ENCODE measurements at places on chromosomes 2 and 18.

- DNase-seq = no peak
Measured at GRCh38 chr2:148102641-148103040, 81.8 kb downstream of the MBD5 start.

GRCh38 chr2:129490641-129491040 lies 488.8 kb upstream of the RAB6C start:
- no peak for DNase-seq

DNA sequence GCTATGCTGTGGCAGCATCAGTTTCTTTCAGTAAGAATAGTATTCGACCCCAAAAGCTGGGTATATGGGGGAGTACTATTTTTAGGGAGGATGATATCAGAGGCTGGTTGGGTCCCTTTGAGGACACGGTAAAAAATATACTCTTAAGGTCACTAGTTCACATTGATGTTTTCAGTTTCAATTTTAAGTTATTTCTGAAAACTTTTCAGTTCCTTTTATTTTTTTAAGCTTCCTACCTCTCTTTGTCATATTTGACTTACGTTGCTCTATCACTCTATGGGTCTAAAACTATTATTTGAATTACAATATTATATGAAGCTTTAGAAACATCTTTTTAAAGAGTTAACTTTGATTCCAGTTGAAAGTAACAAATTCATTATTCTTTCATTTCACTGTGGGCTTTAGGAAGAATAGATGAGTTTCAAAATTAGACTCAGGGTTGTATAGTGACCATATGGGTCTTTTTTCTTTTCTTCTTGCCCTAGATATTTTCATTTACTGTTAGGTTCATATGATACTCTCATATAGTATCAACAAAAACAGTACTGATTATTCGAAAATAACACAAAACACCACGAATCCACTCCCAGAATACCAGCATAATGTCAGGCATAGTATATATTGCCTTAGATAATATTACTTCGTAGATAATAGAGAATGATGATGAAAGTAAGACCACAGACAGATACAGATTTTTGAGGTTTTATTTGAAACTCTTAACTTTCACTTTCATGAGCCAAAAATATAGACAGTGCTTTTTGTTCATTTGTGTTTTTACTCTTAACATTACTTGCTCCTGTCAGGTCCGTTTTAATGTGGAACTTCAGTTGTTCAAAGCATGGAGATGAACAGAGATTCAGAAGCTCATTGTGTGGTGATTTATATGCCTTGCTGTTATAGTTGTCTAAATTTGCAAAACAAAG lies 9.8 kb downstream of the RMDN2 start:
- DNase-seq = no peak

GRCh38 chr2:129237966-129238725 lies 741.3 kb upstream of the RAB6C start:
- DNase-seq = no peak

DNA sequence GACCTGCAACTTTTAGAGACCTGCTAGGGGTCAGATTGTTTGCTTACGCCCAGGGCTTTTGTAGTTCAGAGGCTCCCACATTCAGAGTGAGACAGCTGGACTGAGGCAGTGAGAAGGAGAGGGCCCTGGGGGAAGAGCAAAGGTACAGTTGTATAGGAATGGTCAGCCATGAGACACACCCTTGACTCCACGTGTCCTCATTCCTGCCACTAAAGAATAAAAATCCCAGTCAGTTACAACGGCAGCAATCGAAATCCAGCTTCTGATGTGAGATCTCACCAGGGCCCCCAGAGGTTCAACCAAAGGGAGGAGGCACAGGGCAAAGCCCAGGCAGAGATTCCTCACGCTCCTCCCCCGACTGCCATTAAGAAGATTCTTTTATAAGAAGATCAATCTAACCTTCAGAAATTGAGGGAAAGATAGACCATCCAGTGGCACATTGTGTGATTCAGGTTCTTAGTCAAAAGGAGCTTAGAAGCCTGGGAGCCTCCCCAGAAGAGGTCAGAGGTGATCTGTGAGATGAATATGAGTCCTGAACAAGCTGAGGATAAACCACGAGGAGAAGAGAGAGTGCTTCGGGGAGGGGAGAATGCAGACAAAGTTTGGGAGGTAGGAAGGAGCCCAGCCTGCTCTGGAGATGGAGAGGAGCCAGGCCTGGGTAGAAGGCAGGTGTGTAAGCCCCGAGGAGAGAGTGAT lies 317.0 kb downstream of the CYP26B1 start:
- DNase-seq = no peak

DNA sequence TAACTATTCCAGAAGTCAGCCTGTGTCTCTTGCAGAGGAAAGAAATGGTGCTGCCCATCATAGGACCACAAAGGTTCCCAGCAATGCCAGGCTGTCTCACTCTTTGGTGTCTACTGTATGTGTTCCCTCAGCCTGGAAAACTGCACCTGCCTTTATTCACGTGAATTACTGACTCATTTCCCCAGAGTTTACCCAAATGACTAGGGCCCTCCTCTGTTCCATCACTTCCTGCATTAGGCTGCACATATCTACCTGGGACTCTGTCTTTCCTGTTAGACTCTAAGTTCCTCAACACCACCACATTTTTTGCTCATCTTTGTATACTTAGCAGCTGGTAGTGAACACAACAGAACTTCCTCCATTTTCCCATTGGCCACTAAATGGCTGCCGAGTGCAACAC lies 188.3 kb downstream of the FHOD3 start:
- DNase-seq = no peak

DNA sequence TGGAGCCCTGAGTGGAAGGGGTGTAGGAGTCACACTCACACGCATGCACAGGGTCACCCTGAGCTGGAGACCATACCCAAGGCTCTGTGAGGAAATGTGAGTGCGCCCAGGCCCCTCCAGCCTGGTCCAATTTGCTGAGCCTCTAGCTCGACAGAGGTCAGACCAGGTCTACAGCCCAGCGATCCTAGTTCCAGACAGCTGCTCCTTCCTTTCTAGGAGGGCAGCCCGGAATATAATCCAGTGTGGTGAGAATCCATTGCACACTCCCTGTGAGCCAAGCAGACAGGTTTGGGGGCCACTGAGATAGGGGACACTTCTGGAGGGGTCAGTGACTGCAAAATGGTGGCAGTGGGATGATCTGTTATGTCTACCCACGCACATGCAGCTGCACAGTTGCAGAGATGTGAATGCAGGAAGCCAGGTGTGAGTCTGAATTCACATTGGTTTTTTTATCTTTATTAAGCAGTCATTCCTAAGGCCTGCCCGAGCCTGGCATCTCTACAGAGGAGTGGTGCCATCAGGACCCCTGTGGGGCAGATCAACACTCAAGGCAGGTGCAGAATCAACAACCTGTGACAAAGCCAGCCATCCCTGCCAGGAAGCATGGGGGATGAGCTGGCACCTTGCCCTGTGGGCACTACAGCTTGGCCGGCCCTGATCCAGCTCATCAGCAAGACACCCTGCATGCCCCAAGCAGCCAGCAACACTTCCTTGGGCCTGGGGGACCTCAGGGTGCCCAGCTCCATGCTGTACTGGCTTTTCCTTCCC lies at the start of gene GPR148:
GPR148 (plus strand) TSS at position 522 of the 768 bp plus-strand sequence; CDS start at position 604, 82 bp downstream.
- no peak for DNase-seq

- no peak for DNase-seq
Measured at GRCh38 chr18:9926977-9927376, 13.2 kb downstream of the VAPA start.
